ENCODE measurements at places on chromosomes 12 and 14. TPM values are rescaled to one million over a fixed set of nuclear protein-coding genes. Genes with fewer than 3 reads are reported as not detected.

The BEGAIN gene
- total RNA-seq: not detected

The NRIP2 gene
- total RNA-seq: 0.15 TPM

The MIPOL1 gene
- 13.2 TPM for total RNA-seq

The ADAM21 gene
- 1.5 TPM for total RNA-seq

The MYF6 gene
- total RNA-seq: not detected

The PLA2G1B gene
- not detected for total RNA-seq

The FAIM2 gene
- total RNA-seq: 2.6 TPM

The REP15 gene
- total RNA-seq: 0.83 TPM

The SLC25A47 gene
- total RNA-seq: not detected

The SYT1 gene
- 1.3 TPM for total RNA-seq

The ACOT6 gene
- total RNA-seq: not detected

The ETFBKMT gene
- total RNA-seq: 3.5 TPM

The PYM1 gene
- total RNA-seq: 36.5 TPM

The RAD9B gene
- total RNA-seq: 0.29 TPM

The SLC4A8 gene
- 4.5 TPM for total RNA-seq

The DGKA gene
- total RNA-seq: 68.6 TPM

The DICER1 gene
- 27.8 TPM for total RNA-seq

The POP5 gene
- 63.1 TPM for total RNA-seq

The ARHGAP9 gene
- total RNA-seq: not detected

The ANO4 gene
- 1.3 TPM for total RNA-seq

The ITGA7 gene
- 68.8 TPM for total RNA-seq

The KRT79 gene
- not detected for total RNA-seq

The ARHGEF40 gene
- 59.9 TPM for total RNA-seq

The KSR2 gene
- not detected for total RNA-seq

The AKAP5 gene
- total RNA-seq: 0.29 TPM

The SOCS2 gene
- 39.0 TPM for total RNA-seq

The SIX1 gene
- 15.9 TPM for total RNA-seq

The PIP4K2C gene
- 17.0 TPM for total RNA-seq

The MSRB3 gene
- total RNA-seq: 37.1 TPM

The CAPS2 gene
- 10.4 TPM for total RNA-seq

The PLXNC1 gene
- 6.8 TPM for total RNA-seq

The GALNT16 gene
- total RNA-seq: 4.6 TPM

The TGM1 gene
- total RNA-seq: 1.5 TPM

The TROAP gene
- 11.9 TPM for total RNA-seq

The SYNE3 gene
- 42.5 TPM for total RNA-seq

The GSC gene
- 0.33 TPM for total RNA-seq

The GPR162 gene
- 6.1 TPM for total RNA-seq

The ATP5F1B gene
- total RNA-seq: 542 TPM

The SLC6A13 gene
- total RNA-seq: 0.17 TPM

The MYRFL gene
- total RNA-seq: not detected

The TOMM20L gene
- not detected for total RNA-seq

The OR6J1 gene
- total RNA-seq: under 0.01 TPM

The IL23A gene
- total RNA-seq: 0.50 TPM

The CLEC1B gene
- not detected for total RNA-seq

The ANKRD33 gene
- total RNA-seq: 0.15 TPM

The C12orf50 gene
- total RNA-seq: 0.17 TPM

The CRIP2 gene
- 67.5 TPM for total RNA-seq

The EIF2S3B gene
- 0.87 TPM for total RNA-seq

The SYNDIG1L gene
- 0.15 TPM for total RNA-seq

The RACGAP1 gene
- total RNA-seq: 26.0 TPM

The VDR gene
- 17.0 TPM for total RNA-seq

The LRRC10 gene
- not detected for total RNA-seq

The DNAJC22 gene
- 3.3 TPM for total RNA-seq

The SIX6 gene
- total RNA-seq: not detected

The PZP gene
- not detected for total RNA-seq

The CYP27B1 gene
- total RNA-seq: 0.15 TPM

The CLEC4C gene
- total RNA-seq: not detected

The SERPINA5 gene
- total RNA-seq: not detected

Data from smooth muscle cell of trachea (primary cell).